A549 treated with Mapracorat at 1 μM for 4 hours (cell line): ENCODE measurements at places on chromosomes 16 and 17. TPM values are rescaled to one million over a fixed set of nuclear protein-coding genes. Genes with fewer than 3 reads are reported as not detected.

RHBDL1 gene
- 0.59 to 1.8 TPM (median 1.6 TPM) in 5 replicates for total RNA-seq

OR1F1 gene
- total RNA-seq, result 0.17 to 0.65 TPM (median 0.43 TPM) in 4 of 5 replicates, not detected in the other

TSEN54 gene
- 25.3 to 44.1 TPM (median 39.3 TPM) in 5 replicates for total RNA-seq

KRT36 gene
- not detected in 5 replicates for total RNA-seq

NOG gene
- total RNA-seq, result 0.78 to 1.4 TPM (median 1.1 TPM) in 5 replicates

CA7 gene
- total RNA-seq, result 0.08 TPM in 1 of 5 replicates, not detected in the others

CRISPLD2 gene
- 2.8 to 3.5 TPM (median 3.0 TPM) in 5 replicates for total RNA-seq

KRT16 gene
- total RNA-seq, result 0.62 to 1.2 TPM (median 1.0 TPM) in 5 replicates

EEF2KMT gene
- 22.2 to 27.4 TPM (median 25.5 TPM) in 5 replicates for total RNA-seq

FOXJ1 gene
- total RNA-seq, result 0.41 to 0.80 TPM (median 0.70 TPM) in 5 replicates

QRICH2 gene
- total RNA-seq, result 0.45 to 1.5 TPM (median 1.2 TPM) in 5 replicates

ZFP90 gene
- 6.2 to 12.7 TPM (median 8.5 TPM) in 5 replicates for total RNA-seq
